Activated CD4-positive, alpha-beta T cell treated with anti-CD3 and anti-CD28 coated beads, Interleukin-2, Interleukin-6, amounts not matched to agents 100 ng/mL and 50 ng/mL, durations not matched to agents 16 hours and 8 hours (primary cell): ENCODE measurements at places on chromosomes 11 and 22.

- no peak for DNase-seq
Measured at GRCh38 chr11:12862696-12863469, 146.2 kb upstream of the RASSF10 start.

DNA sequence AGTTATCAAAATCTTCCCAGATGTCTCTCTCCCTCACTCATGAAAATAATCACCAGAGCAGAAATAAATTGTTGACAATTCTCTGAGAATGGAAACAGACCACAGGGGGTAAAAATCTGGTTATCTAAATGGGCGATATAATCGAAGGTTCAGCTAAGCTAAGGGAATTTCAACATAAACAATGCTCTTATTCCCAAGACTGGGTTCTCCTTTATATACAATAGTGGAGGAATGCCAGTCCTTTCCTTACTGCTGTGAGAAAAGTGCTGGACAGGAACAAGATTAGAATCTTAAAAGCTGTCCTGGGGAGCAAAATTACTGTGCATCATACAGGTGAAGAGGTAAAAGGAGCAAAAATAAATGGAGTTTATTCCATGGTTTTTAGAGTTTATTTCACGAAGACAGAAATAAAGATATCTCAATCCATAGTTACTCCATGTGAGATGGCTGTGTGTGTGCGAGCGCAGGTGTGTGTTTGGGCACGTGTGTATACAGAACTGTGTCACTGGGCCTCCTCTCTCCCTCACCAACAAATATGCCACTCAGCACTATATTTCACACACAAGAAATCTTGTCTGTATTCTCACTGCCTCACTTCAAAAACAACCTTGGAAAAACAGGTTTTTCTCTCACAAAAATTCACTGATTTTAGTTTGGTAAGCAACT lies 385.6 kb downstream of the DCDC1 start:
- no peak for DNase-seq

DNA sequence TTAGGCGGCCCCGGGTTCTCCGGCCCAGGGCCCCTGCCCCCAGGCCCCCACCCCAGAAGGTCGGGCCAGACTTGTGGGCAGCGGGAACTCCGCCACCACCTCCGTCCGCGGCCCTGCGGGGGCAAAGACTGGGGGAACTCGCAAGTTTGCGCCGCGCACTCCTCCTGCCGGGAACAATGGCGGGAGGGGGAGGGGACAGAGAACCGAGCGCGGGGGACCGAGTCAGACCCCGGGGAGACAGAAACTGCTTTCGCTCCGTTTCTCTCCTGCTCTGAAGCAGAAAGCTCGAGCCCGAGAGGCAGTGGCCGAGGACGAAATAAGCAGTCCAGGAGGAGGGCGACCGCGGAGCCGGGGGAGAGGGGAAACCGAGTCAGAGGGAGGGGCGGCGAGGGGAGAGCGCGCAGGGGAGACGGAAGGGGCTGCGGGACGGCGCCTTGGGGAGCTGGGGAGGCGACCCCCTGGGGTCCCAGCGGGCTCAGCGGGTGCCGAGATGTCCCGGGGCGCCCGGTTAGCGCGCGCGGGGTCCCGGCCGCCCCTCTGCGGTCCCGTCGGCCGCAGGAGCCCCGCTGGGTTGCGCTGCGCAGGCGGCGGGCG lies 555 bp downstream of the TP53I11 start:
- peak; percentile 12 for DNase-seq

DNA sequence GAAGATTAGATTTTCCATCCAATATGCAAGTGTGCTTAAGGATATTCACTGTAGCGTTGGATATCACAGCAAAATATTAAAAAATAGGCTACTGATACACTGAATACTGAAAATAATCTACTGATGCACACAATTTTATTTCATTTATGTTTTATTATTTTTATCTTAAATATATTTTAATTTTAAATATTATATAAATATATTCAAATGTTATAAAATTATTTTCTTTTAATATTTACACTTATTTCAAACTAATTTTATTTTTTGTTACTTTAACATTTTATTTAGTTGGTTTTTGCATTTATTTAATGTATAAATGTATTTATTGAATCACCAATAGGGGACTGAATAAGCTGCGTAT lies 12.3 kb downstream of the MMP3 start:
- DNase-seq, result no peak

DNA sequence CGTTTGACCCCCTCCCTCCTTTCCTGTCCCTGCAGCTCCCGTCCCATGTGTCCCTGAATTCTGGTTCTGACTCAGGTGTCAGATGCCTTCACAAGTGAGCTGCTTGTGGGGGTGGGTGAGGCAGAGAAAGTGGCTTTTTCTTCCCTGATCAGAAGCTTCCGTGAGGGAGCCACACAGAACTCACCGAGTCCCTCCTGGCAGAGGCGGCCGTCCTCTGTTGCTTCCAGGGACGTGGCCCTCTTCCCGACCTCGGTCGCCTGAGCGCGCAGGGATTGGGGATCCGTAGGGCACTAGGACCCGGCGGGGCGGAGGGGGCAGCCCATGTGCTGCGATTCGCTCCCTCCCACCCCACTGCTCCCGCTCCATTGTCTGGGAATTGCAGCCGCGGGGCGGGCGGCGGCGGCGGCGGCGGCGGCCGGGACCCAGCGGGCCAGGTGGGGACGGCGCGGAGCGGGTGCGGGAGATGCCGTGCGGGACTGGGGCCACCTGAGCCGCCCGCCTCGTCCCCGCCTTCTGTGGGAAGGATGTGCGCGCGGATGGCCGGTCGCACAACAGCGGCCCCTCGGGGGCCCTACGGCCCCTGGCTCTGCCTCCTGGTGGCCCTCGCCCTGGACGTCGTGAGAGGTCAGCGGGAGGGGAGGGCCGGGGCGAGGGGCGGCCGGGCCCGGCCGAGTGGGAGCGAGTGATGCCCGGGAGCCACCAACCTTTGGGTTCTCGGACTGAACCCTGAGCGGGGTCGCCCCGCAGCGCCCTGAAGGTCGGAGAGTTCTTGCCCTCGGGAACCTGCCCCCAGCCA lies at the start of gene TMEM132A:
Gene TMEM132A, plus strand, starts transcription at position 351 of the 796 bp plus-strand sequence. Its CDS starts 174 bp downstream, at position 525.
- DNase-seq, result peak; percentile 29

DNA sequence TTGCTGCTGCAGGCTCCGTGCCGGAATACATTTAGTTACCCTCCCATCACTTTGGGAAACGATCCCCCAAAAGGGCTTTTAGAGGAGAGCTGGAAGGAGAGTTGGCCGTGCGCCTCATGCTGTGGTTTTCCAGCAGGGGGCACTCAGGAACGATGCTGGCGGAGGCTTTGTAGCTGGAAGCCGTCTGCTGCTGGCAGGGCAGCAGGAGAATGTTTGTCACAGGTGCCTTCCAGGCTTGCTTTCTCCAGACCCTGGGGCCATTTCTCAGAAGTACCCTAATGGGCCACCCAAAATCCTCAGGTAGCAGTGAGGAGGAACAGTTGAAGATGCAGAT lies 30.0 kb upstream of the CABP7 start:
- peak; percentile 40 for DNase-seq

GRCh38 chr11:79244241-79244772 lies 196.5 kb downstream of the TENM4 start:
- no peak for DNase-seq

- DNase-seq, result no peak
Measured at GRCh38 chr22:48369789-48370507, 1457.7 kb downstream of the BRD1 start.

DNA sequence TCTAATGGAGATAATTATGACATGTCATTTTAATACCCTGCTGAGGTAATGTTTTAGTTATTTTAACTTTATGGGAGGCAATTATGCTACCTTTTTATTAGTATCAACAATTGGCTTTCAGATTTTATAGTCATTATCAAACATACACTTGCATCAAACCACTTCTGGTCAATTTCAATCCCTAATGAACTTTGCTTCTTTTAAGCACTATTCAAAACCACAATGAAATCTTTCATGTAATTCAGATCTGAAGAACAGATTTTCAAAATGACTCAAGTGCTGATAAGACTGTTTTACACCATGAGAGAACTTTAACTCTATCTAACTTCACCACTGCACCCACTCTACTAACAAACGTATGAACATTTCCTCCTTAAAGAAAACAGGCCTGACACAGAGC lies 25.9 kb upstream of the CCDC34 start:
- DNase-seq, result peak; percentile 25

DNA sequence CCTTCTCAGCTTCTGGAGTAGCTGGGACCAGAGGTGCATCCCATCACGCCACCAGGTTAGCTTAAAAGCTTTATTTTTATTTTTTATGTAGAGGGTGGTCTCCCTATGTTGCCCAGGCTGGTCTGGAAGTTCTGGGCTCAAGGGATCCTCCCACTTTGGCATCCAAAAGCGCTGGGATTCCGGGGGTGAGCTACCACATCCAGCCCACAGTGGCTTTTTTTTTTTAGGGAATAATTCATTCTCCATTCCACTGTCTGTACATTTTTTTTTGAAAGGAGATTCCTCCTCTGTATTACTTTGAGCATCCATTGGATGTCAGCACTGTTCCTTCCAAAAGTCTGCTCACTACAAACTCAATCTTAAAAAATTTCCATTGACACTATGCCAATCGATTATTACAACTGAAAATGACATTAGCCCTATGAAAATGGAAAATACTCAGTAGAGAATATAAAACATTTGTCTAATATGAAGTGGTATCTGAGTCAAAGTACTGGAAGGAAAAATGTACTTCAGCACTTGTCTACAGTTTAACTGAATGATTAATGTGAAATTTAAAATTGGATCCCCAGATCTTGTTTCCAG lies 1.3 kb upstream of the LPXN start:
- DNase-seq, result peak; percentile 31

DNA sequence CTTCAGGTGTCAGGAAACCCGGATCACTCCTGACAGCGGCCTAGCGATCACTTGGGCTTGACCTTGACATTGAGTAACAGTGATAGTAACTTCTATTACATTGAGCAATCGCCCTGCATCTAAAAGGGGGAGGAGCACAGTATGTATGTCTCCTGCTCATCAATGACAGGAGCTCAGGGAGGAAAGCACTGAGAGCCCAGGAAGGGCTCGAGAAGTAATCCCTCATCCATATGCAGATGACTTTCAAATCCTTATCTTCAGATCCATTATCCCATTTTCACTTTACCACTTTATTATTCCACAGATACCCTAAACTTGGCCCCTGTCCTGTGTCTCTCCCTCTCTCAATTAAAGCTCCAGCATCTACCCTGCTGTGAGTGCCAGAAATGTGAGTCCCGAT lies 47.8 kb downstream of the ABTB2 start:
- no peak for DNase-seq

DNA sequence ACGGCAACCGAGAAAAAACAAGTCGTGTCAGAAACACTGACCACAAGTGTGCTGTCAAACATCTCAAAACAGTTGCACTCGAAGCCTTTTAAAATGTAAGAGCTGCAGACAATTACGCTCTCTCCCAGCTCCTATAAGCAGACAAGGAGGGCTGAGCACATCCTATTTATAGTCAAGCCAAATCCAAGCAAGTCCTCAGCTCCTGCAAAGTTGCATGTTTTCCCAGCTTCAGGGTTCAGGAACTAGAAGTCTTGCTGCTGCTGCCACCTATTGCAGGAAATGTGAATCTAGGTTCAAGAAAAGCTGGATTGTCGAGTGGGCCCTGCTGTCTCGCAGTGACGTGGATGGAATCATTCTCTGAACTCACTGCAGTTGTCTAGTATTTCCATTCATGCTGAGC lies 15.5 kb downstream of the EFCAB6 start:
- no peak for DNase-seq

DNA sequence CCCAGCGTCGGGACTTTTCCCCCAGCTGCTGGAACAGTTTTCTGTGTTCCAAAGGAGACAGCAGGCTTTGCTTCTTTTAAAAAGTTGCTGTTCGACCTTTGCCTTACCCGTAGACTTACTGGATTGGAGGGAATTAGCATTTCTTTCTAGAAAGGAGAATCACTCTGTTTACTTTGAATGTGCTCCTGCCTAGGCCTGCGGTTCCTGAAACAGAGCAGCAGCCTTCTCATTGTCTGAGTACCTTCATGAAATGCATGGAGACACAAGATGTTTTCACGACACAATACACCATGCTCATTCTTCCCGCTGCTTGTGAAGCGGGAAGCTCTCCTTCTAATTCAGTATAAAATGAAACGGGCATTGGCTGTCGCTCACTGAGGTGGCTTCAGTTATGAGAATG lies 196.2 kb downstream of the TBC1D22A start:
- DNase-seq, result no peak

DNA sequence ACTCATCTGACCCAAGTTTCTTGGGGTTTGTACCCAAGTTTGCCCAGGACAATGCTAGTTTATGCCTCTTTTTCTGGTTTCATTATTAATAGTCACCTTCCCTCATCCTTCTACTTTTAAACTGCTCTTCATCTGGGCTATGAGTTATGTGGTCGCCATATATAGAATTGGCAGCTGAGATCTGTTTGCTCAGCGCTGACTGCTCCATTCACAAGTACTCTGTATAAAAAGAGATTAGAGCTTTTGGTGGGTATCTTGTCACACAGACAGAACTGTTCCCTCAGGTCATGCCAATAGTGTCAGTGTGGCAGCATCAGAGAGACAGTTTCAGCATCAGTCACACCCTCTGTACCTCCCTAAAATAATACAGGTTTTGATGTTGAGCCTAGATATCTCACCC lies 326.0 kb downstream of the RAB38 start:
- no peak for DNase-seq

GRCh38 chr11:75740681-75741080 lies 23.0 kb downstream of the MOGAT2 start:
- no peak for DNase-seq

GRCh38 chr22:42399315-42400271 lies 32.6 kb downstream of the NFAM1 start:
- no peak for DNase-seq

DNA sequence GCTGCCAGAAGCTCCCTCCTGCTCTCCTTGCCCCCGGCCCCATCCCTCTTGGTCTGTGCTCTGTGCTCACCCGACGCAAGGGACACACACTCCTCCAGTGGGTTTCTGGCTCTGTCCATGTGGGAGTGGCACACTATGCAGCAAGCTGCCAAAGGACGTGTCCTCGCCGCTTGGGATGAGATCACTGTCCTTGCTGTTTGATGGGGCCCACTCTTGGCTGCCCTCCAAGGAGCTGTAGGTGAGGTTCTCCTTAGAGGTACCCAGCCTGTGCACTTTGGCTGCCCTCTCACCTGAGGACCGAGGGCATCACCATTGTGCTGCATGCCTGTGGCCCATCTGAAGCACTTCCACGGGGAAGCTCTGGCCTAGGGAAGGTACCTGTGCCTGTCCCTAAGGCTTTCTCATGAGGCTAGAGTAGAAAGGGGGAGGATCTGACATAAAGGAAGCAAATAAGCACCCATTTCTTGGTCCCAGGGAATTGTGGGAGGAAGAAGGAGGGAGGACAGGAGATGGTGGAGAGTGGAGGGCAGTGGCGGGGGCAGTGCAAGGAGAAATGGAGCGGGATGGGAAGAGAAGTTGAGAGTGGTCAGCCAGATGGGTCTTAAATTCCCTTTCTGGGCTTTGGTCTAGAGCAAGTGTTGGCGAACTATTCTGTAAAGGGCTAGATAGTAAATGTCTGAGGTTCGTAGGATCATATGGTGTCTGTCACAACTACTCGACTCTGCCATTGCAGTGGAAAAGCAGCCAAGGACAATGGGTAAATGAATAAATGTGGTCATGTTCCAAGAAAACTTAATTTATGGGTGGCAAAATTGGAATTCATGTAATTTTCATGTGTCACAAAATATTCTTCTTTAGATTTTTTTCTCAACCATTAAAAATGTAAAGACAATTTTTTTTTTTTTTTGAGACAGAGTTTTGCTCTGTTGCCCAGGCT lies 47.0 kb upstream of the AMPD3 start:
- no peak for DNase-seq
